ENCODE measurements at places on chromosomes 7 and 10.

- DNase-seq = no peak
These were observed 39.6 kb downstream of the JAZF1 start for GRCh38 chr7:28140979-28141378.

DNA sequence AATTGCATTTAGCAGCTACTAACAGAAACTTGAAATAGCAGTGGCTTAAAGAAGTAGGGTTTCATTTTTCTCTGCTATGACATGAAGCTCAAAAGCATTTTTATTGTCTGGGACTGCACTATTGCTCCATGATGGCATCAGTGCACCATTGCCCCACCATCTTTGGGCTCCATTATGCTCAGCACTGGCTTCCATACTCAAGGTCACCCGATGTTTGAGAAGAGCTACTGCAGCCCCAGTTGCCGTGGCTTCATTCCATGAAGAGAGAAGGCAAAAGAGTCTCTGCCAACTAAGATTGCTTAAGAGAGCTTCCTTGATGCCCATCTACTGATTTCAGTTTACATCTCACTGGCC is 192.2 kb upstream of the LRGUK start:
- no peak for DNase-seq

DNA sequence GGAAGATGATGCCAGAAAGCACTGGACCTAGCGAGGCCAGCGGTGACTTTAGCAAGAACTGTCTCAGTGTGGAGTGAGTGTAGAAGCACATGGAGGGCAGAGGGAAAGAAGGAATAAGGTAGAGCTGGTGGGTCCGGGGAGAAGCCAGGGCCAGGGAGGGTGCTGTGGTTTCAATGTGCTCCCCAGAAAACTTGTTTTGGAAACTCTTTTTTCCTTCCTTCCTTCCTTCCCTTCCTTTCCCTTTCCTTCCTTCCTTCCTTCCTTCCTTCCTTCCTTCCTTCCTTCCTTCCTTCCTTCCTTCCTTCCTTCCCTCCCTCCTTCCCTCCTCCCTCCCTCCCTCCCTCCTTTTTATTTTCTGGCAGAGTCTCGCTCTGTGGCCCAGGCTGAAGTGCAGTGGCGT is 5.5 kb upstream of the RARRES2 start:
- DNase-seq = no peak

GRCh38 chr7:69276011-69276729 is 322.1 kb upstream of the AUTS2 start:
- DNase-seq = no peak

DNA sequence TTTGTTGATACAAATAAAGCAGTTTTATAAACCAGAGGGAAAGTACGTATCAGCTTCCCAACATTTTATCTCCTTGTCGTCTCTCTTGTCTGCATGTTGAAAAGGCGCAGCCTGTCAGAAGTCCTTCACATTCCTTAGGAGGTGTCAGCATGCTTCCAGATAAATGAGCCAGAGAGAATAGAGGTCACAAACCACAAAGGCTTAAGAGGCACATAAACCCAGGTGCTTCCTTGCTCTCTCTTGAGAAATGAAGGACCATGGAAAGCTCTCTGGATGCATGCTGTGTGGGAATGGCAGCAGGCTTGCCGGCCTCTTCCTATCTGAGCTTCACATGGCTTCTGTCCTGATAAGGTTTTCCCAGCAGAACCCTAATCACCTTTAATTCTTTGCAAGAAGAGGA is 448.5 kb downstream of the XPNPEP1 start:
- no peak for DNase-seq

- no peak for DNase-seq
These were observed 587.4 kb downstream of the SUGCT start for GRCh38 chr7:40722242-40722641.

- no peak for DNase-seq
These were observed 18.7 kb downstream of the SRRM3 start for GRCh38 chr7:76220185-76221057.

- DNase-seq = no peak
These were observed 55.0 kb upstream of the FMC1 start for GRCh38 chr7:139286144-139286543.

DNA sequence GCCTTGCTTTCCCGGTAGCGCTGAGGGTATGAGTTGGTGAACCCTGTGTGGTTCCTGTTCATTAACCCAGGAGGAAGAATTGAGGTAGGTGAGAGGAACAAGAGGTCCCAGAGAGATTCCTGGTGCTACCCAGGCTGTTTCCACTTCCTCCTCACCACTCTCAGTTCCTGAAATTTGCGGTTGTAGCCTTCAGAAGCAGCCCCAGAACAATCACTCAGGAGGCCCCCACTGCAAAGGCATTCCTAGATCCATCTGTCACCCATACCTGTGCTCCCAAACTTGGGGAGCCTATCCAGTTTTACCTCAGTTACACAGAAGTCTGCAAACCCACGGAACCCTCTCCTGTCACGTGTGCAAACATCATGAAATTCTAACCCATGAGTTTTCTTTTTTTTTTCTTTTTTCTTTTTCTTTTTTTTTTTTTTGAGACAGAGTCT is 9.0 kb upstream of the PIP4K2A start:
- DNase-seq = no peak

GRCh38 chr7:153443032-153443701 is 609.0 kb upstream of the DPP6 start:
- DNase-seq = no peak

- no peak for DNase-seq
These were observed 88.5 kb downstream of the NOC3L start for GRCh38 chr10:94274142-94274787.

DNA sequence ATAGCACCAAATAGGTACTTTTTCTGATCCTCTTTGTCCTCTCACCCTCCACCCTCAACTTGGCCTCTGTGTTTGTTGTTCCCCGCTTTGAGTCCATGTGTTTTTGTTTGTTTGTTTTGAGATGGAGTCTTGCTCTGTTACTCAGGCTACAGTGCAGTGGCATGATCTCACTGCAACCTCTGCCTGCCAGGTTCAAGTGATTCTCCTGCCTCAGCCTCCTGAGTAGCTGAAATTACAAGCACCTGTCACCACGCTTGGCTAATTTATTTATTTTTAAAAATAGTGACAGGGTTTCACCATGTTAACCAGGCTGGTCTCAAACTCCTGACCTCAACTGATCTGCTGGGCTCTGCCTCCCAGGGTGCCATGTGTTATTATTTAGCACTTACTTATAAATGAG is 5.3 kb downstream of the ZNF273 start:
- no peak for DNase-seq

DNA sequence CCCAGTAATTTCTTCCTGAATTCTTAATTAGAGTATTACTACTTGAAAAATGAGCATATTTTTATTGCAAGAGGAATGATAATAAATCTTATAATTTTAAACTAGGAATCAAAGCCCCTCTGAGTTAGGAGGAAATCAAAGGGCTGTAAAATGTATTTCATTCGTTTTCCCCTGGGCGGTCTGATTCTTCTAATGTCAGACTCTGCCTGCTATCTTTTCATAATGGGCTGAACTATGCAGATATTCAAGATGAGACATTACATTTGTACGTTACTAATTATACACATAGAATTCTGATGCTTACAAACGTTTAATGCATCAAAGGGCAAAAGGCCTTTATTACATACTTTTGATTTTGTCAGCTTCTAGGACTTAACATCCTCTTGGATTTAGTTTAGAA is 16.0 kb upstream of the TRUB1 start:
- DNase-seq = no peak

DNA sequence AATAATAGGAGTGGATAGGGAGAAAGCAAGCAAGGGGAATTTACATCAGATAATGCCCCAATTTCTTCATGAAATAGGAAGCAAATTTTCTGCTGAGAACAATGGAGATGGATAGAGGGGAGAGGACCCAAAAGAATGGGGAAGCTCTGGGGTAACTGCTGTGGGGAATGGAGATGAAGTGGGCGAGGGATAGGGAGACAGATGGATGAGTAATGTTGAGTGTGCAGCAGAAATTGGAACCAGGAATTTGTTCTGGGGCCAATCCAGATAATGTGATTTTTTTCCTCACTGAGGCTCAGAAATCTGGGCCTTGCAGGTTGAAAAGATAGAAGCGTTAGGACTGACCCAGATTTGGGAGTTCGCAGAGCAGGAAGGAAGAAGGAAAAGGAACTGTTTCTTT is 24.5 kb upstream of the MRC1 start:
- DNase-seq = no peak

DNA sequence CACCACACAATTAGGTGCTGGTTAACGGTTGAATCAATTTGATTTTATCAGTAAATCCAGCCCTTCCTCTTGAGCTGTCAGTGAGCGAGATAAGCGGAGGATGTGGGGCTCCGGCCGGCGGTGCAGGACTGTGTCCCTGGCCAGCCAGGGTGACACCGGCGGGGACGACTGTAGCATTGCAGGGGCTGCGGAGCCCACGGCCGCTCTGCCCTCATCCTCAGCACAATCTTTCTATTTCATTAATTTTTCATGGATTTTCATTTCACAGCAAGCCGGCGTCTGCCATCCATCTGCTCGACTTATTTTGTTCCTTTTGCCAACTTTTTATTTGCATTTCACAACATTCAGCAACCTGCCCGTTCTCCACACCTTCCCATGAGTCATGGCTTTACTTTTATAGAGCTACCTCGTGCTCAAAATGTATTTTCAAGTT is 4.7 kb downstream of the ADARB2 start:
- no peak for DNase-seq

DNA sequence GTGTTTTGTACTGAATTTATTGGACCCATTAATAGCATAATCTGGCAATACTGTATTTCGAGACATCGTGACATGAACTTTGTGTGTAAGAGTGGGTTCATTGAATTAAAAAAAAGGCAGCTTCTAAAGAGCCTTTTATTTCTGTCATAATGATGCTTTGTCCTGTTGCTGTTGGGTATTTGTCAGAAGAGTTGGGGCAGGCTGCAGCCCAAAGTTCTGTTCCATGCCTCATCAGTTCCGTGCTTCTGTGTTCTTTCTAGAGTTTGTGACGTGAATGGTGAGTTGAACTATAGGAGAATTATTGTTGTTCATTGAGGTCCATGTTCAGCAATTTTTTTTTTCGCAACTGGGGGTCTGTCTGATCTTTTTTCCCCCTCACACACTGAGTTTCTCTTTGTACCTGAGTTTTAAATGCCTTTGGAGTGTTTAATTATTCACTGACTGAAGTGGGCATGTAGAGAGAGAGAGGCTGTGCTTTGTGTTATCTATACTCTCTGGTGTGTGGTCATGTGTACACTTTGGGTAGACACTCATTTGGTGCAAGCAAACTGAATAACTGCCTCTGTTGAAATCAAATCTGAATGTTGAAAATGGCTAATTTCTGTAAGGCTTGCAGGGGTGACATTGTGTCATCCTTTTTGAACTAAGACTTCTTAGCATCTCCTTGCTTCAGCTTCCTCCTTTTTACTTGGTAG is 69.8 kb downstream of the ADD3 start:
- DNase-seq = no peak

DNA sequence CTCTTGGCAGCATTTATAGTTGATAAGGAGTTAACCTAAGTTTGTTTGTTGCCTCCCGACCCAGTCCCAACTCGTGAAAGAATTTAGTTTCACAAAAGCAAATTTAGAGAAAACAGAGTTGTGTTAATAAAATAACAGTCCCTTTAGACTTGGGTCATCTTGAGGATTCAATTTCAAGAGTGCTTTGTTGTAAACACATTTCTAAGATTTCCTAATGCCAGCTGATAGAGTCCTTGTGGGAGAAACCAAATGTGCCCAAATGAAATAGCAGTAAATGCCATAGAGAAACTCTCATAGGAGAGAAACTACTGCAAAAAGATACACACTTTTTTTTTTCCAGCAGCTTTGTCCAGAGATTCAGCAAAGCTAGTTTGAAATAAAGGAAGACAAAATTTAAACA is 211.3 kb upstream of the BMPER start:
- DNase-seq = no peak

DNA sequence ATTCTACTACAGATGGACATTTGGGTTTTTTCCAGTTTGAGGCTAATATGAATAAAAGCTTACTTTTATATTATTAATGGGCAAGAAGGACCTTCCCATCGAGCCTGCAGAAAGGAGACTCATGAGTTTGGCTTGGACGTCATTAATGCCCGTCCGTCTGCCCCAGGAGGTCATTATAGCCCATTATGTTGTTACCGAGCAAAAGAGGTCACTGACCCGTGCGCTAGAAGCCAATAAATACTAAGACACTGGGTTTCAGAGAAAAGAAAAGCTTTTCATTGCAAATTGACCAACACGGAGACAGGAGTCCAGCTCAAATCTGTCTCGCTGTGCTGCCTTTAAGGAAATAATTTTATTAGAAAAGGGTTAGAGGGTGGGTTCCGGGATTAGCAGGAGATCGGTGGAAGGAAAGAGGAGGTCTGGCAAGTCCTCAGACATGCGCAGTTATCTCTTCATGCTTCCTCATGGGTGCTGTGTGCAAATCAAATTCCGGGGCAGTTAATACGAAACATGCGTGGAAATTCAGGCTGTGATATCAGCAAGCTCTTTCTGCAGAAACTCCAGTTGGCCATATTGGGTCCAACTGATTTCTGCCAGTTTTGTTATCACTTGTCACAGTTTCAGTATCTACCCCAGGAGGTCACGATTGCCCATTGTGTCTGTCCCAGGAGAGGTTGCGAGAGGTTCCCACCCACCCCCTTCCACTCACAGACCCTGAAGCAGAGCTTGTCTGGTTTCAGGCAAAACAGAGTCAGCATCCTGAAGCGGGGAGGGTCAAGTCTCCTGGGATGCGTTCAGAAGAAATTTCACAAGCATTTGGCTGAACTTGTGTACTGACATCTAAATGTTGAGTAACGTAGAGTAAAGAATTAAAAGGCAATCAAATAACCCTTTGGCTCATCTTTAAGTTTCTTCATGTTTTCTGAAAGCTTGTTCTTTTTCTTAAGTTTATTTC is 1.1 kb upstream of the GALNTL5 start:
- no peak for DNase-seq

GRCh38 chr10:113337142-113337541 is 215.7 kb upstream of the HABP2 start:
- DNase-seq = no peak

DNA sequence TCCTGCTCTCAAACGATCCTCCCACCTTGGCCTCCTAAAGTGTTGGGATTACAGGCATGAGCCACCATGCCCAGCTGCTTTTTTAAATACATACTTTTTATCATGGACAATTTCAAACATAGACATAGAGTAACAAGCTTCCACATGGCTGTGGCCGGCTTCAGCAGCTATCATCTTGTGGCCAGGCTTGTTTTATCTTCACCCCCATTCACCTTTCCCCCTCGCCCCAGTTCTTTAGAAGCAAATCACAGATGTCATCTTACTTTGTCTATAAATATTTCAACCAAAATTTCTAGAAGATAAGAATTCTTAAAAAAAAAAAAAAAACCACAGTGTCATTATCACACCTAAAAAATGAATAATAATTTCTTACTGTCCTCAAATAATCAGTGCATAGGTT is 5.9 kb downstream of the FOXK1 start:
- DNase-seq = no peak

GRCh38 chr7:119925581-119926289 is 347.2 kb upstream of the KCND2 start:
- no peak for DNase-seq

DNA sequence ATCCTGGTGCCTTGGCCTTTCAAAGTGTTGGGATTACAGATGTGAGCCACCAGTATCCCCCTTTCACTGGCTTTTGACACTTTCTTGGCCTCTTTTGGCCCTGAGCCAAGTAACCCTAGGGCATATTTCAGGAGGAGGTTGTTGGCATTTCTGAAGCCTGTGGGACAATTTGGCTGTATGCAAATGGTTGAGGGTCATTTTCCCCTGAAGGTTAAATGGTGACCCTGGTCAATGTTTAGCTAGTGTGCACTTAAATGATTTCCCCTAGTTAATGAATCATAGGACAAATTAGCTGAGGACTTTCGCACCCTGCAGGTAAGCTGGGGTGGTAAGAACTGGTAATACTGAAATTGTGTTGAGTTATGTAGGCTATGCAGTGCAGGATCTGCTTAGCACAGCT is 660.5 kb downstream of the LRMDA start:
- DNase-seq = no peak

Measured in stimulated activated CD4-positive, alpha-beta T cell treated with anti-CD3 and anti-CD28 coated beads, Interleukin-1b, Interleukin-23, amount 100 ng/mL, for 1 hour (primary cell).